T47D (cell line): ENCODE measurements at places on chromosomes 3 and 15.

DNA sequence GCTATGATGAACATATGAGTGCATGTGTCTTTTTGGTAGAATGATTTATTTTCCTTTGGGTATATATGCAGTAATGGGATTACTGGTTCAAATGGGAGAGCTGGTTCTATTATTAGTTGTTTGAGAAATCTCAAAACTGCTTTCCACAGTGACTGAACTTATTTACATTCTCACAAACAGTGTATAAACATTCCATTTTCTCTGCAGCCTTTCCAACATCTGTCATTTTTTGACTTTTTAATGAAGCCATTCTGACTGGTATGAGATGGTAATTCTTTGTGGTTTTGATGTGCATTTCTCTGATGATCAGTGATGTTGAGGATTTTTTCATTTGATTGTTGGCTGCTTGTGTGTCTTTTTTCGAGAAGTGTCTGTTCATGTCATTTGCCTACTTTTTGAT is 1124.2 kb downstream of the NAALADL2 start:
- no peak for DNase-seq

DNA sequence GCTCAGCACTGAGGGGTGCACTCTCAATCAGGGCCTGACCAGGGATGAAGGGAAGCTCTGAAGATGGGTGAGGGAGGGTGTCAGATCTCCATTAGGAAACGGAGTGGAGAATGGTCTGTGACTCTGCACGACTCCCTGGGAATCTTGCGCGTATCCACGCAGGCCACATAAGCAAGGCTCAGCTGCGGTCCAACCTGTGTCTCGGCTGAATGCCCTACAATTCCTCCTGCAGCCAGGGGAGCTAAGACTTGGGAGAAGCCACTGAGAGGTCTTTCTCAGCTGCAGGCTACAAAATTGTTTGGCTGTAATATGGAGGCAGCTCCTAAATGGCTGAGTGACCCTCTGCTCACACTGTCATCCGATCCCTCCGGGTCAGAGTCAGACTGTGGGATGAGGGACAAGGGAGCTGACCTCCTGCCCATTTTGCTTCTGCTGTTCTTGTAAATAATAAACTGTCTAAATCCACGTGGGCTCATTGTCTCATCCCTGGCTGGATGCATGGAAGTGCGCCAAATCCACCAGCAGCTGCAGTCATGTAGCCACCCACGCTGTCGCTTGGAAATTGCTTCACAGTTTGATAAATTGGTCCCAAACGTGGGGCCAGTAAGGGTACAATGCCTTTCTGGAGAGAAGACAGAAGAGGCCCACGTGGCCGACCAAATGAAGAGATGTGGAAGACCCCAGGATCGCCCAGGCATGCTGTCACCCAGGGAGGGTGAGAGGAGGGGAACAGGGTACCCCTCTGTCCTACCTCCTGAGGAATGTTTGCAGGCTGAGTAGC is 30.5 kb downstream of the ALS2CL start:
- DNase-seq = no peak

DNA sequence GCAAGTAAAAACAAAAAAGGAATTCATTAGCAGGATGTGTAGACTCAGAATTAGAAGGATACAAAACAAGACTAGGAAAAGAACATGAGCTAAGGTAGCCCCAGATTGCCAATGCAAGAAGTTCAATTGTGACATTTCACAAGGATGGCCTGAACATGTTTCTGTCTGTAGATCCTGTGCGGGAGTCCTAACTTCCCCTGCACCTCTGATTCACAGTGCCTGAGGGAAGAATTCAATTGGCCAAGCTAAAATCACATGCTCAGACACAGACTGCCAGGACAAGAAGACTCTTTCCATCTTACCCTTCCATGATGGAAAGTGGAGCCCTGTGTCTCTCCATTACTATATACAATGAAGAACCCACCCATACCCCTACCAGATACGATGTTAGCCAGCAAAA is 251.5 kb downstream of the KCNH8 start:
- DNase-seq = no peak

GRCh38 chr3:10400050-10400748 is 79.3 kb upstream of the SEC13 start:
- DNase-seq = no peak

DNA sequence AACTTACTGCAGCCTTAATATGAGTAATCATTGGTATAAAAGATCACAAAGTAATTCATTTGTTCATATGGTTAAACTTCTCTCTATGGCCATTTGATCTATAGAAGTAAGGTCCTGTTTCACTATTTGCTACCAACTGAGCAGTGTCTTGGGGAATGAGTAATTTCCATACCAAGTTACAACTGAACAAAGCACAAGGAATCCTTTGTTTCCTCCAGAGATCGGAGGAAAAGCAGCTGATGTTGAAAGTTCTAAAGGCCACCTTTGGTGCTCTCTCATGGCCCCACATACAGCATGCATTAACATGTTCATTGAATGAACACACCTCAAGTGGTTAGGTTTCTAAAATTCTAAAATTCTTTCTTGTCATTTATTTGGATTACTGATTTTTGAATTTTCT is 7.1 kb upstream of the CNTN3 start:
- DNase-seq = no peak

GRCh38 chr3:190120269-190121060 is at the start of gene P3H2:
Gene P3H2 (minus strand): TSS chr3:190120897. CDS start chr3:190120731, 166 bp downstream.
- DNase-seq = no peak

DNA sequence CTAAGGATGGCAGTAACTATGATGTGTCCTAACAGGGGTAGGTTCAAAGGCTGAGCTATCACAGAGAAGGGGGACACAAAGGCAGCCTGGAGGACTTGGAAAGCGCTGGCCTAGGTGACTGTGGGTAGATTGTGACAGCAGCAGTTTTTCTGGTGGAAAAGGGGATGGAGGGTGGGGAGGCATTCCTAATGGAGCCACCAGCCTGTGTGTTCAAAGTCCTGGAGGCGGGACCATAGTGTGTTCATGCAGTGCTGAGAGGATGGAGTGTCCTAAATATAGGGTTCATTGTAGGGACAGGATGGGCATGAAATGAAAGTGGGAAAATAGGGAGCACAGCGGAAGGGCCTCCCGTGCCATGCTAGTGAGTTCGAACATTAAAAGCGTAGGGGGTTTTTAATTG is 51.5 kb upstream of the POLR2M start:
- DNase-seq = no peak

- DNase-seq = no peak
Measured at GRCh38 chr3:71429597-71429988, 153.9 kb downstream of the FOXP1 start.

DNA sequence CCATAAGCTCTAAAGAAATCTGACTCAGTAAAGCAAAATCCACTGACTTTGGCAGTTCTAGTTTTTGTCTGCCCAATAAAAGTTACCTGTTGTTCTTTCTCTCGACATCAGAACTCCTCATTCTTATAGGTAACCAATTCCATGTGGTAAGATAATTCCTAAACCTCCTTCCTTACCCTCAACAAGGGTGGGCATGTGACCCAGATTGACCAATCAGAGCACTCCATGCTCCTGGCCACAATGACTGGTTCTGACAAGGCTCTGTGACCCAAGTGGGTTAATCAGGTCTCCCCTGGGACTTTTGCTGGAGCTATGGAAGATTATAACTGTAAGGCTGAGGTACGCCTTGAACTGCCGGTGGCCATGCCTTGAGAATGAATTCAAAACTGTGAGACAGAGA is 31.7 kb downstream of the LINS1 start:
- no peak for DNase-seq

DNA sequence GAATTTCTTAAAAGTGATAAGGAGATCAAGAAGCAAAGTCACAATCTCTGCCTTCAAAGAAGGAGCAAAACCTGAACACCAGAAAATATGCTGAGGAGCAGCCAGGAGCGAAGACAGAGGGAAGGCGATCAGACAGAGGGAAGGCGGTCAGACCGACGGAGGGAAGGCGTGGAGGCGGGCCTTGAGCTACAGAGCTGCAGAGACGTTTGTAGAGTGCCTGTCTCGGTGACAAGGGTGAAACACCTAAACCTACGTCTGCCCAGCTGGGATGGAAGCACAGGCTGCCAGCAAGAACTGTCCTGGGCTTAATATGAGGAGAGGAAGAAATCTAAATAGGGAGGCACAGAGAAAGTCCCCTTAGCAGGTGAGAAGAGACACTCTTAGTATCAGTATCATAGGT is 476.0 kb downstream of the OCA2 start:
- no peak for DNase-seq

DNA sequence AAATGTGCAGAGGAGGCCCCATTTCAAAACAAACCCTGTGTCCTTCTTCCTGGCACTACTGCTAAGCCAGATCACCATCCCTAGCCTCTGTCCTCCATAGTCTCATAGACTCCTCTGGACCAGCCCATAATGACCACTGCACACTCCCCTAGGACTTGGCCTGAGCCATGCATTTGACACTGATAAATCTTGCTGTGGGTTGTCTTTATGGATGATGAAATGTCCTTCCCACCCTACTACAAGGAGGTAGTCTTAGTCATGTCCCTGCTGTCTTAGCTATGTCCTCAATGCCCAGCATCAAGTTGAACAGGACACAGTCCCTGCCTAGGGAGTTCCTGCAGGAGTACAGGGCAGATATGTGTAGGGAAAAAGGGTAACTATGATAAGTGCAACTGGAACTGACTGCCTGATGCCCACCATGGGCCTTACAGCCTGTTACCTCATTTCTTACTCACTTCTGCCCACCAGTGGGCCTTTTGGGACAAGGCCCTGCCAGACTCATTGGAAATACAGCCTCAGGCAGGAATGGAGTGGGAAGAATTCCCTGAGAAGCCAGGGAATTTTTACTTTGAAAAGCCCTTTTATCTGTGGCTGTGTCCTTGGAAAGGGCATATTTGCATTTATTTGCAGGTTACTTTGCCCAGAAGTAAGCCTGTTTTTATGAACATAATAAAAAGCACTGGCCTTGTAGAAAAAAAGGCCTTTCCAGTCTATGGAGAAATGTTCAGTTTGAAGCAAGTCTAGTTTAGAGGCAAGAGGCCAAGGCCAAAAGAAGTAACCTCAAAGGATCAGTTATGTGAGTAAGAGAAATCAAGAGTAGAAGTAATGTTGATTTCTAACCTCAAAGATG is 199.6 kb upstream of the EIF1B start:
- DNase-seq = no peak
